ENCODE measurements at places on chromosomes 5 and 9.
A peak's percentile ranks its signal among the peaks of the same experiment; 100 is the strongest.

DNA sequence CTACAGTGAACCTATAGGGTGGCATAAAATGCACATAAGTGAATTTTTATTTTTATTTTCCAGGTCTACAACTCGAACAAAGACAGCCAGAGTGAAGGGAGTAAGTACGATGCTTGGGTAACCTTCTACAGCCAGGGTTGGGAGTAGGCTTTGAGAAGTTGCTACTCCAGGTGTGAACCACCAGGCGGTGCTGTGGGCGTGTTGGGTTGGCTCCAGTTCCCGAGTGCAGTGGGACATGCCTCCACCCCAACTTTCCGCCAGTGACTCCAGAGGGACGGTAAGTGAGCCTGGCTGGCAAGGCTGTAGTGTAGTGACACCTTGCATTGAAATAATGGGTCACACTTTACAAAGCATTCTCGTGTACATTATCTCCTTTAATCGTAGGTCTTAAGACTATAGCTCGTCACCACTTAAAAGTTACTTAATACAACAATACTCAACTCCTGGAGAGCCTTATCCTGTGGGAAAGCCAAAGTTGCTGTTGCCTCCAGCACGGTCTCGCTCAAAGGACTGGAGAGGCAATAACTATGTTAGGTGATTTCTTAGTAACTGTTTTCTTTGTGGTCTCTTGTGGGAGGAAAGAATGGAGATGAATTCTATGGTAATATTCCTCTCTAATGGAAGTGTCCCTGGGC, 244.0 kb downstream of the ARHGAP26 start:
- DNase-seq, result peak; percentile 48

DNA sequence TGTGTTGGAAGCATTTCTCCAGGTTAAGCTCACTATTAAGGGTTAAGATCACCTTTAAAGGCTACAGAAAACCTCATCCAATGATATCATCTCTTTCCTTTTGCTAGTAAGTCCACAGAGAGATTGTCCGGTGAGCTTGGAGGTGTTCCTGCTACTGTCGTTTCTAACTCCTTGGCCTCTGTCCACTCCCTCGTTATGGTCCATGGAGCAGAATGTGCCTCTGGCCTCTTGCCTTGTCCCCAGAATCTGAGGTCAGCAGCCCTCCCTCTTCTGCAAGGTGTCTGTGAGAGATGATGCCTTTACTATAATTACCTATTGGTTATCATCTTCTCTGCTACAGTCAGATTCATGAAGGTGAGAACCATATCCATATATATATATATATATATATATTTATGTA, 15.0 kb downstream of the ORM2 start:
- DNase-seq, result no peak

- DNase-seq, result no peak
Measured at GRCh38 chr5:53940921-53941320, 369.5 kb downstream of the ARL15 start.

DNA sequence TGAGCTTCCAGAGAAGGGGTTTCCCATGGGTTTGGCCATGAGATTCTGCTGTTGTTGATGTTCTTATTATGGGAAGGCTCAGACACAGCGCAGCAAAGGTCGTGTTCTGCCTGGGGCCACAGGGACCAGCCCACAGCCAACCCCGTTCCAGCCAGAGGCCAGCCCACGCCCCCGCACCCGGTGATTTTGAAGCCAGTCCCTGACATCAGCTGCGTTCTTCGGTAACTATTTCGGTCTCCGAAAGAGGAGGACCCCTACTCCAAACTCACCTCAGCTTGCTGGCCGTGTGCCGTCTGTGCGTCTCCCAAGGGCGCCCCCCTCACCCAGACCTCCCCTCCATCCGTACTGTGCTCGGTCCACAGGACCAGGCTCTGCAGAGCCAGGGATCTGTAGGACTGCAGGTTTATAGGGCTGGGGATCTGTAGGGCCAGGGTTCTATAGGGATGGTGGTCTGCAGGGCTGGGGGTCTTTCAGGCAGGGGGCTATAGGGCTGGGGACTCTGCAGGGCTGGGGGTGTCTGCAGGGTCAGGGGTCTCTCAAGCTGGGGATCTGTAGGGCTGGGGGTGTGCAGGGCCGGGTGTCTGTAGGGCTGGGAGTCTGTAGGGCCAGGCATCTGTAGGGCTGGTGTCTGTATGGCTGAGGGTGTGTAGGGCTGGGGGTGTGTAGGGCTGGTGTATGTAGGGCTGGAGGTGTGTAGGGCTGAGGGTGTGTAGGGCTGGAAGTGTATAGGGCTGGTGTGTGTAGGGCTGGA, 11.8 kb downstream of the COL5A1 start:
- no peak for DNase-seq

- DNase-seq, result no peak
Measured at GRCh38 chr5:5364932-5365331, 57.5 kb upstream of the ICE1 start.

DNA sequence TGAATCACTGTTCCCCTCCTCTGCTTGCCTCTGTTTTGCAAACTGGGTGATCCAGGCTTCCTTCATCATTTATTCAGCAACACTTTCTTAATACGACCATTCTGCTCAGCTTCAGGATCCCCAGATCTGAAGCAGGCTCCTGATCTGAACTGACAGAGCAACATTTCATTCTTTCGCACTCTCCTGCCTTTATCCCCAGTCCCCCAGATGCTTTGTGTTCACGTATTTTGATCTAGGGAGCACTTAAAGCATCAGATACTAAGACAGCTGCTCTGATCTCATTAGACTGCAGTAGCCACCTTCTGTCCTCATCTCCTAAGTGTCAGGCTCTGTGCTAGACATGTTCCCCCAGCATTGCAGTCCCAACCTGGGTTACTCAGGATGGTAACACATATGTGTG, 158.0 kb downstream of the TRIO start:
- DNase-seq, result no peak

DNA sequence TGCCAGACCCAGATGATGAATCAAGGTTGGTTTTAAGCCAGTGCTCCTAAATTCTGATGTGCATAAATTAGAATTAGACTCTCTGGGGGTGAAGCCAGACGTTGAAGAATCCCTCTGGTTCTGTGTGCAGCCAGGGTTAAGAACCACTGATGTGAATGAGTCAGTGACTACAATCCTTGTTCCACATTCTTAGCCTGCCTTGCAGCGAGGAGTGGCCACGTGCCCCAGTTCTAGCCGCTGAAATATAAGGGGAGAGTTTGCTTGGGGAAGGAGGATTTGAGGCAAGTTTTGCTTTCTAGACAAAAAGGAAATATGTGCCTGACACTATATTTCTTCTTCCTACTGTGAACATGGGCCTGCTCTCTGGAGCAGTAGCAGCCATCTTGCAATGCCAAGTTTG, 34.2 kb upstream of the MSH3 start:
- no peak for DNase-seq

DNA sequence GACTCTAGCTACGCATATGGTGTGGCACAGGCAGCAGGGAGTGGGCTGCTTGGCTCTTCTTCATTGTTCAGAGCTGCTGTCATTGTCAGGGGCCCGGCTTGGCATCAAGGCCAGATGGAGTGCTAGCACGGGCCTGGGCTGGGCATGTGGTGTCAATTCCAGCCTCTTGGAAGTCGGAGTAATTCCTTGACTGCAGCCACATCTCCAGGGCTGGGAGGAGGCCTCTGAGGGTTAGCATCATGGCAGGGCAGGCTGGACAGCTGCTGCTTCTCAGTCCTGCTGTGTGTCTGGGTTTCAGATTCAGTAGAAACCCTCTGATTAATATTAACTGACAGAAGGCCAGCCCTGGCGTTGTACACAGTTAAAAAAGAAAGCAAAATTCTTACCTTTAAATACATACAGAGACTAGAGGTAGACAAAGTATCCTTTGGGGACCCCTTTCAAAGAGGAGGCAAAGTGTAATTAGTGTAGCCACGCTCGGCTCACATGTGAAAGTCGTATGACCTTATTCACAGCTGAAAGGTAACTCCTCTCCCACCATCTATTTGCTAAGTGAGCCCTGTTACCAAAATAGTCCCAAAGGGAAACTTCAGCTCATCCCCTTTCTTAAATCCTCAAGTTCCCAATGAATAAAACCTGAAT, 126.4 kb downstream of the DOCK2 start:
- DNase-seq, result no peak

DNA sequence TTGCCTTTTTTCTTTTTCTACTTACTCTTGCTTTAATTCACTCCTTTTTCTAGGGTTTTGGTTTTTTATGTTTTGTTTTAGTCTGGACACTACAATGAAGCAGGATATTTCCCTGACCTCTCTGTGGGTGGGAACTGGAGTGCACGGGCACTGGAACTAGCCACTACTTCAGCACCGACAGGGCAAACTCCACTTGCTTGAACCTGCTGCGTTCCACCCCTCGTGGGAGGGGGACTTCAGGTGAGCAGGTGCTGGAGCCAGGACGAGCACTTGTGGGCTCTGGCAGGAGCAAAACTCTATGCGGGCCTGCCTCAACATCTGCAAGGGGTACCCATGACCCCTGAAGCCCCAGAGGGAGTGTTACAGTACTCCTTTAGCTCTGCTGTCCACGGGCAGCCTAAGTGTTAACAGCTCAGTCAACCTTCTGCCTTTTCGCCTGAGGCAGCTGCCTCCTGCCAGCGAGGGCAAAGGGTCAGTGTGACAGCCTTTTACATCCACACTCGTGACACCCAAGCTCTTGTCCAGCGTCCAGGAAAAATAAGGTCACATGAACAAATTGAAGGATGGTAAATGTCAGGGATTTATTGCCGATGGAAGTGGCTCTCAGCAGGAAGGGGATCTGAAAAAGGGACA, 144.1 kb upstream of the NFIL3 start:
- DNase-seq, result no peak

DNA sequence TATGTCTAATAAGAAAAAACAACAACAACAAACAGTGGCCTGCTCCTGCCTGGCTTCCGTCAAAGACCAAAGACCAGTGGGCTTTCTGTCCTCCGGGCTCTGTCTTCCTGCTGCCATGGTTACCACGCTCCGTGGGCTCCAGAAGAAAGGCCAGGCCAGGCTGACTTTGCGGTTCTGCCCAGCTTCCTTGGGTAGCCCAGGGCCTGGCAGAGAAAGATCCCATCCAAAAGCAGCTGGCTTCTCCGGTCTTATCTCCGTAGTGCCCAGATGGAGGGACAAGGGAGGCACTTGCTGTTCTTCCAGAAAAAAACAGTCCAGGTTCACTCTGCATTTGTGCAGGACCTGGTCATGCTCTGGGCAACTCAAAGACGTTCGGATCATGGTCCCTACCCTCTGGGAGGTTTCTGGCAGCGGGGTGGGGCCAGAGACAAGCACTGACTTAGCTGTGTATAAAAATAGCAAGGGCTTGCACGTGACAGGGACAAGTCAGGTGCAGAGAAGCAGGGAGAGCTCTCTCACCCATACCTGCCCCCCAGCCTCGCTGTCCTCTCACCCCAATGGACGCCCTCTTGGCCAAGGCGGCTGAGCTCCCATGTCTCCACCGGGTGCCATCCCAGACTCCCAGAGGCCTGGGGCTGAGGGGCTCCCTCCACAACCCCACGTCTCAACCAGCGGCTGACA, 212.2 kb downstream of the C9orf50 start:
- no peak for DNase-seq

DNA sequence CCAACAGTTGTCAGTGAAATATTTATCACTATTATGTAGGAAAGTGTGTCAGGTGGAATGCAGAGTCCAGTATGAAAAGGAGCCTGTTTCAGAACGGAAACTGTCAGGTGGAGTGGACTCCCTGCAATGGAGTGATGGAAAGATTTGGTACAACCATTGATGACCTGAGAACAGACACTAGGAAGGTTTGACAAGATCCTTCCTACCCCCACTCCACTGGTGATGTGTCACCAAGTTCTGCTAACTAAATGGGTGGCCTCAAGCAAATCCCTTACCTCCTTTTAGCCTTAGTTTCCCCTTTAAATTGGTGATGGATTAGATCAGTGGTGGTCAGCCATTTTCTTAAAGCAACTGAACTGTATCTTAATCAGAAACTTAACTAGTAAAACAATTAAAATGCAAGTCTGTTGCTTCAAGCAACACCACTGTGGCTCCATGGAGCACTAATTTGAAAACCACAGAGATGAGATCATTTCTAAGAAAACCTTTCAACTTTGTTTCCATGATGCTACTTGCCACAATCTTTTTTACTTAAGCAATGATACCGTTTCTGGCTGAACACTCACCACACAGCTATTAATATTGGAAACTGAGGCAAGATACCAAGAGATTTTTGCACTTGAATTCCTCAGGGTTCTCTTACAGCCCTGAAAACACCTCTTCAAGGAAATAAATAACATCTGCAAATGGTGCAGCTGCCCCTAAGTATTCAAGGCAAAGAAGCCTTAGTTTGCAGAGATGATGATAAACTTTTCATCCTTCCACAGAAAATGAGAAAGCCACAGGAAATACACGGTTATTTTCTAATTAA, 140.6 kb downstream of the ERCC6L2 start:
- no peak for DNase-seq

GRCh38 chr9:135850737-135851136, 56.6 kb downstream of the CAMSAP1 start:
- no peak for DNase-seq

DNA sequence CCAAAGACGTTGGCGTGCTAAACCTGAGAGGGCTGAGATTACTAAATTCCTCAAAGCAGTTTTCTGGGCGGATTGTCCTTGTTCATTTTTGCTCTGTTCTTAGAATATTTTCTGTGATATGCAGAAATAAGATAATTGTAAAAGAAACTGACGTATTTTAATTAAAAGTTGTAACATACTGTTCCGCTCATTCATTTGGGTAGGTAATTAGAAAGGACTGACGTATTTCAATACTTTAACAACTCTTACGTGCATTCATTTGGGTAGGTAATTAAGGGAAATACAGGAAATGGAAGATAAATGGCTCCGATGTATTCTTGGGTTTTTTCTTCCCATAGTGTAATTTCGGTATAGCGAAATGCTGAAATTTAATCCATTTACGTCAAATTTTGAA, 1.1 kb downstream of the OSTF1 start:
- no peak for DNase-seq

- no peak for DNase-seq
Measured at GRCh38 chr9:84857211-84857610, 187.7 kb downstream of the NTRK2 start.

DNA sequence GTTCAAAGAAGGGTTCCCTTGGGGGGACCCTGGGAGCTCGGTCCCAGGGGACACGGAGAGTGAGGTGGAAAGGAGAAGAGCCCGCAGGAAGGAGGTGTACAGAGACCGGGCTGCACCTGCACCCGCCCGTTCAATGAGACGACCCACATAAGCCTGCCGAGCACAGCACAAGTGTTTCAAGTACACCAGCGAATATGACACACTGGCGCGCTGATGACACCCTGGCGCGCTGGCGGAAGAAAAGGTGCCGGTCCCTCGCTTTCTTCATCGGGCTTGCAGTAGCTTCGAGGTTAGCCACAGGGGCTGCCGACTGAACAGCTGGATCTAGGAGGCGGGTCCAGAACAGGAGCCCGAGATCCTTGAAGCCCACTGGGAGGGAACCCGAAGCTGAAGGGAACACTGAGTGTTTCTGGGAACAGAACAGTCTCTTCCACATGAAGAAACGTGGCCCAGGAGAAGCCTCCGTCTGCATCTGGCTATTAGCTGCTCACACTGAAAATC, 1.4 kb downstream of the TBC1D9B start:
- no peak for DNase-seq

- DNase-seq, result no peak
Measured at GRCh38 chr5:102231693-102232619, 64.1 kb downstream of the SLCO4C1 start.

- peak; percentile 74 for DNase-seq
Measured at GRCh38 chr5:142866563-142867275, 96.5 kb downstream of the ARHGAP26 start.

Data from Kasumi-1 (cell line).